ENCODE measurements at places on chromosomes 5 and 9.
A peak's percentile ranks its signal among the peaks of the same experiment; 100 is the strongest.

- DNase-seq = no peak
These were observed 96.6 kb downstream of the RGS3 start for GRCh38 chr9:113559834-113560800.

GRCh38 chr5:130526708-130527107 lies 622.4 kb downstream of the CHSY3 start:
- no peak for DNase-seq

- no peak for DNase-seq
These were observed 136.5 kb upstream of the RAI14 start for GRCh38 chr5:34519489-34520220.

- no peak for DNase-seq
These were observed 5.6 kb upstream of the SEC24A start for GRCh38 chr5:134642931-134643530.

GRCh38 chr5:171893290-171893886 lies 107.8 kb downstream of the SMIM23 start:
- no peak for DNase-seq

DNA sequence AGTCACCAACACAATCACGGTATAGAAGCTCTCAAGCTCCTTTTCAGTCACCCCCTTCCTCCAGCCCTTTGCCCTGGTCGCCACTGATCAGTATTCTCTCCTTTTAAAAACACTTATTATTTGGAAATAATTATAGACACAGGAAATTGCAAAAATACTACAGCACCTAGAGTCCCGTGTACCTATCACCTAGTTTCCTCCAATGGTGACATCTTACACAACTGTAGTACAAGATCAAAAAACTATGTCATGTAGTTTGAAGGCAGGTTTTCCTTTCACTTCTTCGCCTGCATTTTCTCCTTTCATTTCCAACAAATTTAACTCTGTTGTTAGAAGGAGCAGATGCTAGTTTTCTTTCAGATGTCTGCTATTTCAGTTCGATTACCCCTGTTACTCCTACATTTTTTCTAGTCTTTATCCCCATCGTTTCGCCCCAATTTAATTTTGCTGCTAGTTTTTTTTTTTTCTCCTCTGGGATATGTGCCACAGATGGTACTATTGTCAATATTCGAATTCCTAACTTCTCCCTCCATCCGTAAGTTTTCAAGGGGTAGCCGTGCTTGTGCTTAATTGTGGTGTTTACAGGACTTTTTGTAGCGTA lies 612 bp upstream of the ATG10 start:
- peak; percentile 81 for DNase-seq

DNA sequence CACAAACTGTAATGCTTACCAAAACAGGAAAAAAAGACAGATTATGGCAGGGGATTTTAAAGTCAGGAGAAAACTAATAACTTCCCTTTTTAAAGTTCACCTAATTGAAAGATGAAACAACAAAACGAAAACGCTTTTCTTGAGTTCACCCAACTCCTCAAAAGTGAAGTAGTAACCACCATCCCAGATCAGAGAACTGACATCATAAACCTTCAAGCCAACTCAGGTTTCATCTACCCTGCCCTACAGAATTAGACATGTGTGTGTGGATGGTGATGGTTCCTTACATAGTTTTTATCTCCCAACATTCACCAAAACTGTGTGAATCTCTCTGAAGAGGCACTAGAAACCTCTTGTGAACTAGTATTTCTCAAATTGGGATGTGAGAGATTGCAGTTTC lies 195.2 kb upstream of the PTGER4 start:
- no peak for DNase-seq

- DNase-seq = no peak
These were observed 19.8 kb downstream of the CKMT2 start for GRCh38 chr5:81252904-81253303.

DNA sequence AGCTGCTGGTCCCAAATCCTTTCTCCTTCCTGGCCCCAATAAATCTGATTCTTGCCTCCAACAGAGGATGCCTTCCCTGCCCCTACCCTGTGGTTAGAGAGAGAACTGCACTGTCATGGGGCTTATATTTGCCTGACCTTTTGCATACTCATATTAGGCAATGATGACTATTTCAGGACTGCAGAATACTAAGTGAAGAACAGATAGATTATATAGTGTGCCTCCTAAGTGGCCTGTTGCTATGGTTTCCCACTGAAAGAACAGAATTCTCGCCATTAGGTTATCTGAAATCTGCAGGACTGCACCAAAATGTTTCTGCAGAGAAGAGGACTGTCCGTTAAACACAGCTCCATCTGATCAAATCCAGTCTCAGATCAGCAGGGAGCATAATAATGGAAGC lies 87.3 kb upstream of the CCNG1 start:
- DNase-seq = no peak

GRCh38 chr9:114805670-114806525 lies at the start of gene TNFSF15:
Gene TNFSF15, minus strand, starts transcription at chr9:114806039. Its CDS starts 27 bp downstream, at chr9:114806012.
- peak; percentile 66 for DNase-seq

DNA sequence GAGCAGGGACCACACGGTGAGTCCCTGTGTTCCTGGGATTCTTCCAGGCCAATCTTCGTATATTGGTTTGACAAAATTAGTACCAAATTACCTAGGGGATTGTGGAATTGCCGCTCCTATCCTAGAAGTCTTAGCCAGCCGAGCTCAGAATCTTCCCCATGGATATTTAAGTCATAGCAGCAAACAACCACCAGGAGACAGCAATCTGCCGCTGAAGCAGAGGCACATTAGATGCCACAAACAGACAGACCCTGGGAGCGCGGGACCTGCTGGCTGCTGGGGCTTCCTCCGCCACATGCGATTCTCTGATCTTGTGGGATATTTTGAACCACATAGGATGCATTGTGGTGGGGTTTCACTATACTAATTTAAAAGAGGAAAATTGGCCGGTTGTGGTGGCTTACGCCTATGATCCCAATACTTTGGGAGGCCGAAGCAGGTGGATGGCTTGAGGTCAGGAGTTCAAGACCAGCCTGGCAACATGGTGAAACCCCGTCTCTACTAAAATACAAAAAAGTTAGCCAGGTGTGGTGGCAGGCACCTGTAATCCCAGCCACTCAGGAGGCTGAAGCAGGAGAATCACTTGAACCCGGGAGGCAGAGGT lies 31.7 kb upstream of the ZBTB43 start:
- DNase-seq = no peak

GRCh38 chr5:162824360-162824759 lies 613.0 kb upstream of the CCNG1 start:
- no peak for DNase-seq

- no peak for DNase-seq
These were observed 12.2 kb downstream of the RNF130 start for GRCh38 chr5:180059326-180059725.

GRCh38 chr5:169914766-169915165 lies 65.5 kb downstream of the INSYN2B start:
- DNase-seq = no peak

DNA sequence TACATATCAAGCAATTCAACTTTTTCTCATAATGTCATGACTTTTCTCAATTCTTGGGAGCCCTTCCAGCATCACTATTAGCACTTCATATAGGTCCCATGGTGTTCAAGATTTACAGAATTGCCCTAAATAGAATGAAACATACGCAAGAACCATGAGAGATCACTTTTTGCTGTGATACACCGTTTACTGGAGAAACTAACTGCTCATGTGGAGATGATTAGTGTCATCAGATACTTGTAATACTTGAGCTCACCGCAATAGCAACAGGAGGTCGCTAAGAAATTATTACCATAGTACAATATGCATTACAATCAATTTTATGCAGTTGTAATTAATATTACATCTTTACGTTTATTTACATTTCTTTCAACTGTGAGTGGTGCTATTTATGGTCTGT lies 4.8 kb upstream of the PCSK5 start:
- no peak for DNase-seq

GRCh38 chr9:15142878-15143534 lies 164.0 kb downstream of the TTC39B start:
- peak; percentile 35 for DNase-seq

GRCh38 chr9:107973451-107973850 lies 483.9 kb upstream of the KLF4 start:
- DNase-seq = no peak

- DNase-seq = no peak
These were observed 31.6 kb downstream of the PTGS1 start for GRCh38 chr9:122402403-122402871.

DNA sequence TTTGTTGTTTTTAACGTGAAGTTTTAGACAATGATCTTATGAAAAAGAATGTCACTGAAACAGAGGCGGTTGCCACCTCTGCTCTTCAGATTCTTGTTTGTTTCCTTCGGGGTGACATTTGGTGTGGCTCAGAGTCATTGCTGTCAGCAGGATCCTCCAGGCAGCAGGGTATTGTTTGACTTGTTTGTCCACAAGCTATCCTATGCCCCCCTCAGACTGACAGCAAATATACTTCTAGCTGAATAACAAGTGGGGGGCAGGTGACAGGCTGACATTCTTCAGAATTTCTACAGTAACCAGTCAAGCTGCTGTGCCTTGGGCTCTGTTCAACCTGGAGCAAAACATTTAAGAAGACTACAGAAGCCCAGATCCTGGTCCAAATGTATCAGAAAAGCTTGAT lies 383.3 kb downstream of the YTHDC2 start:
- no peak for DNase-seq

GRCh38 chr9:135301271-135302263 lies 178.0 kb upstream of the PPP1R26 start:
- no peak for DNase-seq

DNA sequence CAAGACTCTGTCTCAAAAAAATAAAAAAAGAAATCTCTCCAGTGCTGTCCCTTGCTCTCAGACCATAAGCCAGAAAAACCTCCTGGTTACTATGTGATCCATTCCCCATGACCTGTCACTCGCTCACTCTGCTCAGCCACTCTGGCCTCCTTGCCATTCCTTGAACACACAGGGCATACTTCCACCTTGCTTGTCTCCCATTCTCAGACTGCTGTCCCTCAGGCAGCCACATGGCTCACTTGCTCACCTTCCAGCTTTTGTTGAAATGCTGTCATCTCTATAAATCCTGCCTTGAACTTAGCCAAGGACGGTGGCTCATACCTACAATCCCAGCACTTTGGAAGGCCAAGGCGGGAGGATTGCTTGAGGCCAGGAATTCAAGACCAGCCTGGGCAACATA lies 82.9 kb downstream of the UGCG start:
- no peak for DNase-seq

DNA sequence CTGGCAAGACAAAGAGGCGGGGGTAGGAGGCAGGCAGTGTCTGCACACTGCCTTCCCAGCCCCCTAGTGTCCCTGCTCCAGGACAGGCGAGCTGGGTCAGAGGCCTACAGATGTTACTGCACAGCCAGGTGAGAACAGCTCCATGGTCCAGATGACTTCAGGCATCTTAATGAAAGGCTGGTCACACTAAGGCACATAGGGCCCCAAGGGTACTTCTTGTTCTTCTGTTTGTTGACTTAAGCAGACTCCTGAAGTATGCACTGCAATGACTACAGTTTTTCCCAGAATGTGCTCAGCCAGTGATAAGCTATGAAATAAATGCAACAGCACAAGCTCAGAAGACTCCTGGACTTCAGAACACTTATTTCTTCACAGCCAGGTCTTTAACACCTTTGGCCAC lies 27.4 kb downstream of the ATPSCKMT start:
- DNase-seq = no peak

GRCh38 chr9:117245175-117245829 lies 169.6 kb downstream of the ASTN2 start:
- DNase-seq = no peak

GRCh38 chr9:27504259-27504658 lies 19.8 kb upstream of the IFNK start:
- no peak for DNase-seq

GRCh38 chr5:79130781-79131180 lies 19.2 kb downstream of the BHMT start:
- DNase-seq = no peak

DNA sequence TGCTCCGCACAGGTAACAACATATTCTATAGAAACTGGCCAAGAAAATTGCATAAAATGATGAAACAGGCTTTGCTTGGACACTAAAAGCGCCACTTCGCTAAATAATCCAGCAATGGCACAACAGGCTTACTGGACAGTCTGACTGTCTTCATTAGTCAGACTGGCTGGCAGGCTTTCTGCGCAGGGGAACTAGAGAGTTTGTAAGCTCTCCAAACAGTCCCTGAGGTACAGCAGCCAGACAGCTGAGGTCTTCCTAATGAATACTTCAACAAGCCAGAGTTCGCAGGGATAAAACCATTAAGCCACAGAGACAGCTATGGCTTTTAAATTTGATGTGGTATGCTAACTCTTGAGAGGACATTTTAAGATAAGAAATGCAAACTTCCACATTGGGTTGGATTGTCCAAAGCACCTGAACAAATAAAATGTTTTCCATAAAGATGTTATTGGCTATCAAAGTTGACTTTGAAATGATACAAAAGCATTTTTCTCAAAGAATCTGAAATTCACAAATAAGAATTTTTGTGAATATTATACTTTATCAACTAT lies 20.7 kb downstream of the PLK2 start:
- no peak for DNase-seq

DNA sequence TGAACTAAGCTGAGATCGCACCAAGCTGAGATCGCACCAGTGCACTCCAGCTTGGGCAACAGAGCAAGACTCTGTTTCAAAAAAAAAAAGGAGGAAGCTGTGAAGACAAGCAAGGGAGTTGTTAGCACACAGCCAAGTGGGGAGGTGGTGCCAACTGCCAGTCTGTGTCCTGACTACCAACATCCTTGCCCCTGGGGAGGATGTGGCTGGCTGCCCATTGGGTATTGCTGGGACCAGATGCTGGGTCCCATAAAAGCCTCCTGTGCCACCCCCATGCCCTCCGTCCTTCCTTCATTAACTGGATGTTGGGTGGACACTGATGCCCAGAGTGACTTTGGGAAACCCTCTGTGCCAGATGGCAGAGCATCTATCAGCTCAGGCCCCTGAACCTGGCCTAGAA lies 157.1 kb upstream of the COL5A1 start:
- no peak for DNase-seq

GRCh38 chr5:167726642-167727041 lies 564.8 kb upstream of the WWC1 start:
- DNase-seq = no peak

DNA sequence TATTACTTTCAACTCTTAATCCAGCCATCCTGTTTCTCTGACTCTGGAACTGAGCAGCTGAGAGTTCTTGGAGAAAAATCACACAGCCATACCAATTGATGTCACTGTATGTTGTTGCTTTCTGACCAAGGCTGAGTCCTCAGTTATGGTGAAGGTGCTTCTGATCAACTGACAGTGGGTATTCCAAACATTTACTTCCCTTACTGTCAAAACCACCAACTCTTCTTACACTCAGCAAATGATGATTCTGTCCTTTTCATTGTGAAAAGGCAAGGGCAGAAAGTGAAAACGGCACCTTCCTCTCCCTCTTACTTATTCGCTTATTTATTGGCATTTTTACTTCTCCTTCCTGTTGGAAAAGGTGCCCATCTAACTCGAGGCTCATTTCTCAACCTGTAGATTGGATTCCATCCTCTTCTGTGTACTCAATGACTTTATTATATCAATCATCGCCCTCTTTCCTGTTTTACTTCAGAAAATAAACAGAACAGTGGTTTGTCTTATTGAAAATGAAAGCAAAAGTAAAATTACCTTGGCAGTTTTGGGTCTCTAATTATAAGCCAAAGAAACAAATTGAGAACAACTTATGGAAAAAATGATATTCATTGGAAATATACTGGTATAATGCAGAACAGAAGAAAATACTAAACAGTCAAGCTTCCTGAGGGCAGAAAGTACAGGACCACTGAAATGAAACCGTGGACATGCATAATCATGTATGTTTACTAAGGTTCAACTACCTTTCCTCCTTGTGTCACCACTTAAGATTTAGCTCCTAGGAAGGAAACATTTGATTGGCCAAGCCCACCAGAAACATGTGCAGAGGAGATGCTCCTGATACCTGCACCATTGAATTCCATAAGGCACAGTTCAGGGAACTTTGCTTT lies 104.5 kb upstream of the CHD1 start:
- DNase-seq = no peak

GRCh38 chr5:79636981-79637733 lies 24.9 kb downstream of the TENT2 start:
- DNase-seq = no peak

Measured in right kidney (tissue), 9 donors.